Right forelimb (tissue), 1 donor: ENCODE measurements at places on chromosomes 2 and 18.

GRCh38 chr2:104851291-104852089, 2.4 kb upstream of the POU3F3 start:
- no peak for DNase-seq

DNA sequence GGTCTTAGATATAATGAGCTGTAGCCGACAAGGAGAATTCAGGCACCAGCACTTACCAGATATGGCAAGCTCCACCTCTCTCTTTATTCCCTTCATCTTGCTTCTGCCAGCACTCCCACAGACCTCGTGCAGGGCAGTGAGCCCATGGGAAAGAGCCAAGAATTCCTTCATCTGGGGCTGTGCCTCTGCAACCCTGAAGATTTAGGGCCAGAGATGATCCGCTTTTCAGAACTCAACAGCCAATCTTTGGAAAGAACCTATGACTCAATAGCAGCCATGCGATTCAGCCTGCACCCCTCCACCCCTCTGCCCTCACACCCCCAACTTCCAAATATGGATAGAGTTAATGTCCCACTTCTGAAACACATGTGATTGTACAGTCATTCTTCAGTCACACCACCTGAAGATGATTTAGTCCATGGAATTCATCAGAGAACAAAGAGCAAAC, 533.7 kb upstream of the TNP1 start:
- no peak for DNase-seq

- DNase-seq, result no peak
Measured at GRCh38 chr2:66547118-66547517, 112.2 kb downstream of the MEIS1 start.

DNA sequence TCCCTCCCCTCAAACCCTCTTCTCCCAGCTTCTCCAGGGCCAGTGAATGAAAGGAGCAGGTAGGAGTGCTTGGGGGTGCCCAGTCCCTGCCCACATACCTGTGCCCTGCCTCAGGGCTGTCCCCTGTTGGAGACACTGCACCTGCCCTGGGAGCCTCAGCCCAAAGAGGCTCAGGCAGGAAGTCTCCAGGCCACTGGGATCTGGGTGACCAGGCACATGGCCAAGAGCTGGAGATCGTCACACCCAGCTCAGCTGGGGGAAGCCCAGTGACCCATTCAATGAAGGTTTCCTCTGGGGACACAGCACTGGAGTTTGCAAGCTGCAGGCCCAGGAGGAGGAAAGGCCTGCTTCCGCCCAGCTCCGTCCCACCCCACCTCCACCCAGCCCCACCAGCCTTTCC, 156.4 kb downstream of the ZFP36L2 start:
- DNase-seq, result no peak

GRCh38 chr2:217256251-217256650, 396.4 kb upstream of the TNP1 start:
- no peak for DNase-seq

DNA sequence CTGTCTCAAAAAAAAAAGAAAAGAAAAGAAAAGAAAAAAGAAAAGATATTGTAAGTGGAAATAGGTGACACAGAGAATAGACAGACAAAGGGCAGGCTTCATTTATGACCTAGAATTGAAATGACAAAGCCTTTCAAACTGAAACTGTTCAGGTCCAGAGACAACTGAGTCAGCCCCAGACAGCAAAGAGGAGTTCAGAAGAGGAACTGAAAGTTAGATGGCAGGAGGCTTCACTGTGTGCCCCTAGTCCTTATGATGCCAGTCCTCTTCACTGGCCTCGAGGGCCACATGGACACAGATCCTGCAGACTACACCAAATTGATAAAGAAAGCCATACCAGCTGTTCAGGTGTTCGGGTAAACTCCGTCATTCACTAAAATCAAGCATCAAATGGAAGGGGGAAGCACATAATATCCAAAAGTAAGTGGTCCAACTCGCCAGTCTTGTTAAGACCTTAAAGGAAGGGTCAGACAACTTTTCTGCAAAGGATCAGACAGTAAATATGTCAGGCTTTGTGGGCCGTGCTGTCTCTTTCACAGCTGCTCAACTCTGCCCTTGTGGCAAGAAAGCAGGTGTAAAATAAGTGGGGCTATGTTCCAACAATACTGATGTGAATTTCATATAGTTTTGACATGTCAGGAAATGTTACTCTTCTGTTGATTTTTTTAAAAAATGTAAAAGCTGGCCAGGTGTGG, 231.9 kb upstream of the MGAT5 start:
- DNase-seq, result no peak

- no peak for DNase-seq
Measured at GRCh38 chr2:192398236-192398635, 203.5 kb upstream of the TMEFF2 start.

- no peak for DNase-seq
Measured at GRCh38 chr18:36095936-36096519, 28.7 kb upstream of the RPRD1A start.

DNA sequence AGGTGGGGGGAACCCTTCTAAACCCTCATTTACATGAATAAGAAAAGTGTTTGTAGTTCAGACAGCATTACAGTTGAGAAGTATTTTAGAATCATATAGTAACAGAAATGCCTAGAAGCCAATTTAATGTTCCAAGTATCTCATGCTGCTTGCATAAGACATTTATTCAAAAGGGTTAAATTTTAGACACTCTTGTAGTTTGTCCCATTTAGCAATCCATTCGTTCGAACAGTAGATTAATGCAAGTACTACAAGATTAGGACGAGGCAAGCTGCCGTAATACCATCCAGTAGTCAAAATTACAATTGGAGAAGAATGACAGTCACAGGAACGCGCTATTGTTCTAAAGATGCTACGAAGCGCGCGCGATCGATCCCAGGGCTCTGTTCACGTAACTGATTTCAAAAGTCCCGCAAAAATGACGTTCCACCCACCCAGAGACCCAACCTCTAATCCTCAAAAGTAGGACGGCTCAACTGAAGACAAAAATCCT, 1.2 kb downstream of the TMEM237 start:
- no peak for DNase-seq

DNA sequence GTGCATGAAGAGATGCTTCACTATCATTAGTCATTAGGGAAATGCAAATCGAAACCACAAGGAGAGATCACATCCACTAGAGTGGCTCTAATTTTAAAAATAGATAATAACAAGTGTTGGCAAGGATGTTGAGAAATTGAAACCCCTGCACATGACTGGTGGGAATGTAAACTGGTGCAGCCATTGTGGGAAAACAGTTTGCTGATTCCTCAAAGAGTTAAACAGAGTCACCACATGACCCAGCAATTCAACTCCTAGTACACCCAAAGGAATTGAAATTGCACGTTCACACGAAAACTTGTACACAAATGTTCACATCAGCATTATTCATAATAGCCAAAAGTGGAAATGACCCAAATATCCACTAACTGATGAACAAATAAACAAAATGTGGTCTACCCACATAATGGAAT, 179.5 kb downstream of the BCL2 start:
- DNase-seq, result no peak

GRCh38 chr2:7373156-7373555, 455.9 kb downstream of the RNF144A start:
- DNase-seq, result no peak

GRCh38 chr2:136122661-136123060, 4.7 kb upstream of the CXCR4 start:
- no peak for DNase-seq

DNA sequence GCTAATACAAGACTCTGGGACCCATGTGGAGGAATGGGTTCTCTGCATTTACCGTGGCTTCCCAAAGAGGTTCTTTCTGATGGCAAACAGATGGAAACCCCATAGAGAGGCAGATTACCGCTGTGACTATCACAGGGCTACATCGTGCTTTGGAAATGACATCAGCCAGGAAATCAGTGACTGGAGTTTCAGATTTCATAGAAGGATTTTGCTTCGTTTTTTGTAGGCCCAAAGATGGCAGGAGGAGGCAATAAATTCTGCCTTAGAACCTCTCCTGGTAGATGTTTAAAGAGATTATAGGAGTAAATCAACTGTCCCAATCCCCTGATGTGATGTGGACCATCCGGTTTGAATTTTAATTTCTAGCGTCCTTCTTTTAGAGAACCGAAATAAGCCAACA, 214.1 kb downstream of the AGPS start:
- no peak for DNase-seq

DNA sequence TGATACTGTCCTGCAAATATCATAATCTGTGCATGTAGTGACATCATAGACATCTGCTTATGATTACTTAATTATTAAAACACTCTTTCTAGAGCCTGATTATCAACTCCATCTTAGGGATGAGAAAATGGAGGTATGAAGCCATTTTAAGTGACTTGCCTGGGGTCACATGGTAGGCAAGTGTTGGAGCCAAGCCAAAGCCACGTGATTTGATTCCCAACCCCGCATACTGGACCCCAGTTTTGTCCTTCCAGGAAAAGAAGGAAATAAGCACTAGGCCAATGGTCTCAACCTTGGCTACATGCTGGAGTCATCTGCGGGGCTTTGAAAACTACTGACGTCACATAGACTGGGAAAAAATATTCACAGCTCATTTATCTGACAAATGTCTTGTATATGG, 19.6 kb upstream of the SEH1L start:
- no peak for DNase-seq

DNA sequence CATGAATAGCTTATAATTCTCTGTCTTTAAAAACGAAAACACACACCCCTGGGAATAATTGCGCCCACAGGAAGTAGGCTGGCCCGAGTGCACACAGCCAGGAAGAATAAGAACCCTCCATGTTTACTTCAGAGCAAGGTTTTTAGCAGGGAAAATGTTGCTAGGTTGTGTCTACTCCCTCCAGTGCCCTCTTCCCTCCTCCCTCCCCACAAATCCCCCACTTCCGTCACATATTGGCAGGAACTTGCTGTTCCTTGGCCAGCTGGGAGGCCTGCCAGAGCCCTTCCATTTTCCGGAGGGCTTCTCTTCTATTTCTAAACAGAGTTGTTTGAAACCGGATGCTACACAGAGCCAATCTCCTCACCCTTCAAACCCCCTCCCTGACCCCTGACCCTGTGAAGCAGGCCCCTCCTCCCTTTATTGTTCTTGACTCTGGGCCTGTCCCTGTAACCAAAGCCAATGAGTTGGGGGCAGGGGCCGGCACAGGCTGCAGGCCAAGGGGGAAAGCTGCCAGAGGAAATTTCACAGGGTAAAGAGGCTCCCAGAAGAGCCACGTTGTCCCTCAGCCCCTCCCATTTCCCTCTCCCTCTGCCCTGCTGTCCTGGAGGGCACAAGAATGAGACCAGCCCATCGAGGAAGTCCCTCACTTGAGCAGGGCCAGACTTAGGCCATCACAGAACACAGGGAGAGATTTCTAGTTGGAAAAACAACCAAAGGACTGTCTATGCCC, 49.8 kb upstream of the LGALSL start:
- peak; percentile 93 for DNase-seq

GRCh38 chr2:177842243-177842642, 230.3 kb downstream of the PDE11A start:
- no peak for DNase-seq

DNA sequence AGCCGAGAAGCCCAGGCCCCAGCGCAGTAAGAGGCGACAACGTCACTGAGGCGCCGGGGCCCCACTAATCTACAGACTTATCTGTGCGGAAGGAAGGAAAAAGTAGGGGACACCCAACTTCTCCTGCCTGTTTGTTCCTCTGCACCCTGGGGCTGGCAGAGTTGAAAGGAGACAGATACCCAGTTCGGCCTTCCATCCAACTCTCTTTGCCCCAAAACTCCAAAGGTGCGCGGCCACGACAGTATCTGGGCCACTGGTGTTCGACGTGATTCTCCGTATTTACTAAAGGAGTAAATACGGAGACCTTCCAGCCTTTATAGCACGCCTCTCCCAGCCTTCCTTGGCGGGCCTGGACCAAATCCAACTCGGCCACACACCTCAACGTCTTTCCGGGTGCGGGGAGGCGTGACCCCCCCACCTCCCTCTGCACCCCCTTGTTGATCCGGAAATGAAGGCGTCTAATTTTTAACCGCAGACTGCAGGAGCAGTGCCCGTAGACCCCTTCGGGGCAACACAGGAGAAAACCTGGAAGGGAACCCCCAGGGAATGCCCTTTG, 1.6 kb downstream of the SMAD7 start:
- no peak for DNase-seq

GRCh38 chr2:175836361-175836760, 165.7 kb downstream of the LNPK start:
- DNase-seq, result no peak

DNA sequence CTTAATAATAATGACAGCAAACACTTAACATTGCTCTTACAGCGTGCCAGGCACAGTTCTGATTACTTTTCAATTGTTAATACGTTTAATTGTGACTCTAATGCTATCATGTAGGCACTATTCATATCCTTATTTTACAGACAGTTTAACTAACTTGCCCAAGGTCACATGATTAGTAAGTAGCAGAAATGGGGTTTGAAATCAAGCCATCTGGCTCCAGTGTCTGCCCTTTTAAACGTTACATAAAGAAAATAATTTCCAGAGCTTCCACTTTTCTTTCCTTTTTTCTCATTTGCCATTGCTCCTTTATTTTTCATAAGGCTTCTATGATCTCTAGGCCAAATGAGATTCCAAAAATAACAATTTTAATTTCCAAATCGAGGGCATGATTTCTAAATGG, 50.6 kb upstream of the IKZF2 start:
- DNase-seq, result no peak

GRCh38 chr2:75667884-75668283, 21.3 kb downstream of the MRPL19 start:
- no peak for DNase-seq

- peak; percentile 88 for DNase-seq
Measured at GRCh38 chr2:64453770-64454385, at the start of gene LGALSL. TSS of gene LGALSL (plus strand) at chr2:64454162. CDS start at chr2:64454546, 384 bp downstream.

DNA sequence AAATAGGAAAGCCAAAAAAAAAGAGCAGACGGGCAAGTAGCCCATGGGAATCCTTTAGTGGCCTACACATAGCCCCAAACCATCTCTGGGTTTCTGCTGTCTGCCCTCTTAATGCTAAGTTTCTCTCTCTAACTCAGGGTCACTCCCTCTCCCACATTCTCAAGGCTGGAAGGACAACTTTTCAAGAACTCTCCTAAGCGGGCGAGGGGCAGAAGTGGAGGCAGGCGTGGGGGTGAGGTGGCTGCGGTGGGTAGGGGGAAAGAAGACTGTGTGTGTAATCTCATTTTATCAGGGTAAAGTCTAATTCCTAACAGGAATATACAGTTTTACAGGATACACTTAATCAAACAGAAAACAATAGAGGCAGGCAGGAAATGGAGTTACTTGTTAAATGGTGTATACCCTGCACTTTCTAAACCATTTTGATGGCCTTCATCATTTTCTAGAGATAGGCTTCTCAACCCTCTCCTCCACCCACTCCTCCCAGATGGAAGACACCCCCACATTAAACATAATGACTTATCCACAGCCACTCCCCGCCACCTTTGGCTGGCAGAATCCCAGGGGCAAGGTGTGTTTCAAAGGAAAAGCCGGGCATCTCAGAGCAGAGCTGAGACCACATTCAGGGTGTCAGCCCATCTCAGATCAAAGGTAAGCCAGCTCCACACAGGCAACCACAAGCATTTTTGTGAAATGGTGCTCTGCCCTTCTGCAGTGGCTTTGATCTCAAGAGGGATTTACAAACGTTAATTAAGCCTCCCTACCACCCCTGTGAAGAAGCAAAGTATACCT, 6.8 kb downstream of the SMAD7 start:
- no peak for DNase-seq
